CD8-positive, alpha-beta T cell (primary cell): ENCODE measurements at places on chromosomes 16 and 17. TPM values are rescaled to one million over a fixed set of nuclear protein-coding genes. Genes with fewer than 3 reads are reported as not detected.

GRCh38 chr17:72511242-72511641, 390.4 kb downstream of the SOX9 start:
- no peak for DNase-seq

DNA sequence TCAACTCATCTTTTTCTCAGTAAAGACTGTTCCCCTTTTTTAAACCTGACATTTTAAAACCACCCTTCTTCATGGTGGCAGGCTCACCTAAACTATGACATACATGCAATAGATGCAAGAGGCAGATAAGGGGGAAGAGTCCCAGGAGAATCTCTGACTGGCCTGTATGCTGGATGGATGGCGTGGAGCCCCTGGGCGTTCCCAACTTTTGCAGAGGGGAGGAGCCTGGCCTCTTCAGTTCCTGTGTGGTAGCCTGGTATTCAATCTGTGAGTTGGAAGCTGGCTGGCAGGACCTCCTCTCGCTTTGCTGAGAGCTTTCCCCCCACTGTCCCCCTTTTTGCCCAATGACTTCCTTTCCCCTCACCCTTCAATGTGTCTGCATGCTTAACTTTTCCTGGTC, 217.6 kb upstream of the CA10 start:
- no peak for DNase-seq

- DNase-seq, result no peak
Observed at GRCh38 chr16:54194334-54194743, 92.2 kb downstream of the IRX3 start.

- DNase-seq, result no peak
Observed at GRCh38 chr17:17370711-17371110, 67.5 kb downstream of the NT5M start.

DNA sequence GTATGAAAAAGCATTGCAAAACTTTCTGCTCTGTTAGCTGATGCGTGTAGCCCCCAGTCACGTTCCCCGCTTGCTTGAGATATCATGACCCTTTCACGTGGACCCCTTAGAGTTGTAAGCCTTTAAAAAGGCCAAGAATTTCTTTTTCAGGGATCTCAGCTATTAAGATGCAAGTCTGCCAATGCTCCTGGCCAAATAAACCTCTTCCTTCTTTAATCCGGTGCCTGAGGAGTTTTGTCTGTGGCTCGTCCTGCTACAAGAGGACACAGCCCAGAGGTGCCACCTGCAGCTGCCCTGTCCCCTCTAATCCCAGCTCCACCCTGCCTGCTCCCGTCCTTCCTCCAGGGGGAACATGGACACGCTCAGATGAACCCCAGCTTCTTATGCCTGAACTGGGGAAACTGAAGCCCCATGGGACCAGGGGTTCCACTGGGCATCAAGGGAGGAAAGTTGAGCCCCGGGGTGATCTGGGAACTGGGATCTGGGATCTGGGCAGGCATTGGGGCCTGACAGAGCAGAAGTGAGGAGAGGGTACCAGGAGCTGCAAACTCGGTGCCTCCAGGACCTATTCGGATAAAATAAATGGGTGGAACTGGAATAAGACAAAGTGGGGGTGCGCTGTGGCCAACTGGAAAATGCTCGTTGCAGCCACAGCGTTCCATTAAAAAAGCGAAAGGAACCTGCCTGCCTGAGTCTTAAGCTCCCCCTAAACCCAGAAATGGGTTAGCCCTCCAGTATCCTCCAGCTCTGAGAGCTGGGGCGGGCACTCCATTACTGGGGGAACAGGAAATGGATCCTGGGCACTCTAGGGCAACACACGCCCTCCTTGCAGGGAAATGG, 19.7 kb downstream of the QPRT start:
- no peak for DNase-seq

Gene USH1G
- total RNA-seq, result not detected

Gene PIK3R5
- 154 TPM for total RNA-seq
